Pancreas (tissue), 10 donors: ENCODE measurements at places on chromosomes 1 and 21.

- H3K36me3 ChIP-seq = no peaks in the 10 kb centered on the region
- no peak for DNase-seq
- H3K27me3 ChIP-seq = no peaks in the 10 kb centered on the region
- no peak overlapping the region for H3K4me3 ChIP-seq
- H3K27ac ChIP-seq = no peak overlapping the region
These were observed 88.9 kb upstream of the NGF start for GRCh38 chr1:115426956-115427355.

DNA sequence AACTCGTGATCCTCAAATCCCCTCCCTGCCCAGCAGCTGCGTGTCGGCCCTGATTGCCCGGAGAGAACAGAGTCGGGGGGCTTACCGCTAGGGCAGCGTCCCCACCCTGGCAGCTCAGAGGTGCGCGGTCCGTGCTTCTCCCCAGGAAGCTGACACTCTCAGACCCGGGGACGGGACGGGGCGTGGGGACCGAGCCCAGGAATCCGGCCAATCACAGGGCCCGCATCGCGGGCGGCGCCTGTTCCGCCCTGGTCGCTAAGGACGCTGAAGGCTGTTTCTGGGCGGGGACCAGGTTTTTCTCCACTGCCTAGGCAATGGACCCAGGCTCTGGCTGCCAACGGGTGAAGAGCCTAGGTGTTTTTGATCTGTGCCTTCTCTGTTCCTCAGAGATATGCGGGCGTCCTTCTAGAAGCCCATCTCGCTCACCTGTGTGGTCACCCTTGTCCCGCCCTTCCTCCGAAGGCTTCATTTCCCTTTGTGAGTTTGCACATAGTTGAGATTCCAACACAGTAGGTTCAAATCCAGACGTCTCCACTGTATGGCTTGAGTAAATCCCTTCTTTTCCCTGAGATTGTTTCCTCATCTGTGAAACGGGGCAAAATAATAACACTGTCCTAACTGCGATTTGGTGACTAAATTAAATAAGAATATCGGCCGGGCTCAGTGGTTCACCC lies at the start of gene C1orf87:
Gene C1orf87 (minus strand): TSS at position 166 of the 674 bp plus-strand sequence. CDS start 1,127 bp downstream, outside the sequence.
- no peak within 1 kb of the TSS for H3K27ac ChIP-seq
- peak; percentile 30 for DNase-seq
- H3K4me1 ChIP-seq = no peaks in the 10 kb centered on the region
- no peaks in the 10 kb centered on the region for H3K36me3 ChIP-seq
- no peaks in the 10 kb centered on the region for H3K27me3 ChIP-seq
- no peak within 1 kb of the TSS for H3K4me3 ChIP-seq

DNA sequence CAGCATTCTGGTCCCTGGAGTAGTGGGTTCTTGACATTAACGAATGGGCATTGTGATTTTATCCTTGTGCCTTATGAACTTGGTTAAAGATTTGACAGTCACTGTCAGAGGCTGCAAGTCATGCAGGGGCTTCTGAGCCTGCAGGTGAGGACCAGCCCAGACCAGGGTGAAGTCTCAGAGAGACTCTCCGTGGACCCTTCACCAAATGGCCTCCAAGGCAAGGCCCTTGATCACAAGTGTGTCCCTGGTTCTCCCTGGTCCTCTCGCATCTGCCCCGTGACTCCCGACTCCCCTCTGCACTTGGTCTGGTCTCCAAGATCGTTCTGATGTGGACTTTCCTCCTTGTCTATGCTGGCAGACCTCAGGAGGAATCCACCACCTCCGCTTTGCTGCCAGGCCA lies 476.5 kb upstream of the VAMP3 start:
- no peaks in the 10 kb centered on the region for H3K27me3 ChIP-seq
- H3K36me3 ChIP-seq = no peaks in the 10 kb centered on the region

DNA sequence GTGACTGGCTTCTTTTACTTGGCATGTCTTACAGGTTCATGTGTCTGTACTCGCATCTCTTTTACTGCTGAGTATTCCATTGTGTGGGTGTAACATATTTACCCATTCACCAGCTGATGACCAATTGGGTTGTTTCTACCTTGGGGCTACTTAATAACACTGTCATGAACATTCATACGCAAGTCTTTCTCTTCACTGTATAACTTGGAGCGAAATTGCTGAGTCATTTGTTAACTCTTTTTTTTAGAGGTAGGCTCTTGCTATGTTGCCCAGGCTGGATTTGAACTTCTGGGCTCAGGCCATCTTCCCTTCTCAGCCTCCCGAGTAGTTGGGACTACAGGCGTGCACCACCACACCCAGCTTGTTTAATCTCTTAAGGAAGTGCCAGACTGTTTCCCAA lies 6.5 kb downstream of the PYCR2 start:
- no peak overlapping the region for H3K27ac ChIP-seq
- DNase-seq = no peak
- H3K27me3 ChIP-seq = no peaks in the 10 kb centered on the region
- H3K4me3 ChIP-seq = no peak overlapping the region
- peaks cover 18% of the 10 kb centered on the region for H3K4me1 ChIP-seq

- no peaks in the 10 kb centered on the region for H3K27me3 ChIP-seq
- H3K4me1 ChIP-seq = no peaks in the 10 kb centered on the region
- no peak overlapping the region for H3K4me3 ChIP-seq
- no peak for DNase-seq
- peak overlapping the region; percentile 34 for H3K27ac ChIP-seq
- H3K36me3 ChIP-seq = no peaks in the 10 kb centered on the region
These were observed 122.8 kb upstream of the IVNS1ABP start for GRCh38 chr1:185439727-185440415.

- H3K4me1 ChIP-seq = no peaks in the 10 kb centered on the region
- no peak overlapping the region for H3K27ac ChIP-seq
- no peak for DNase-seq
- no peaks in the 10 kb centered on the region for H3K27me3 ChIP-seq
These were observed 284.4 kb downstream of the LRRC7 start for GRCh38 chr1:69852151-69852550.

- no peak for DNase-seq
- no peaks in the 10 kb centered on the region for H3K4me1 ChIP-seq
- no peaks in the 10 kb centered on the region for H3K27me3 ChIP-seq
- H3K27ac ChIP-seq = no peak overlapping the region
- H3K36me3 ChIP-seq = no peaks in the 10 kb centered on the region
- no peak overlapping the region for H3K4me3 ChIP-seq
These were observed 19.9 kb downstream of the MX2 start for GRCh38 chr21:41381731-41382130.

- H3K4me1 ChIP-seq = no peaks in the 10 kb centered on the region
- no peaks in the 10 kb centered on the region for H3K36me3 ChIP-seq
- no peaks in the 10 kb centered on the region for H3K27me3 ChIP-seq
- DNase-seq = peak; percentile 1
- no peak overlapping the region for H3K27ac ChIP-seq
These were observed 9.7 kb upstream of the FOXO6 start for GRCh38 chr1:41351262-41352151.

DNA sequence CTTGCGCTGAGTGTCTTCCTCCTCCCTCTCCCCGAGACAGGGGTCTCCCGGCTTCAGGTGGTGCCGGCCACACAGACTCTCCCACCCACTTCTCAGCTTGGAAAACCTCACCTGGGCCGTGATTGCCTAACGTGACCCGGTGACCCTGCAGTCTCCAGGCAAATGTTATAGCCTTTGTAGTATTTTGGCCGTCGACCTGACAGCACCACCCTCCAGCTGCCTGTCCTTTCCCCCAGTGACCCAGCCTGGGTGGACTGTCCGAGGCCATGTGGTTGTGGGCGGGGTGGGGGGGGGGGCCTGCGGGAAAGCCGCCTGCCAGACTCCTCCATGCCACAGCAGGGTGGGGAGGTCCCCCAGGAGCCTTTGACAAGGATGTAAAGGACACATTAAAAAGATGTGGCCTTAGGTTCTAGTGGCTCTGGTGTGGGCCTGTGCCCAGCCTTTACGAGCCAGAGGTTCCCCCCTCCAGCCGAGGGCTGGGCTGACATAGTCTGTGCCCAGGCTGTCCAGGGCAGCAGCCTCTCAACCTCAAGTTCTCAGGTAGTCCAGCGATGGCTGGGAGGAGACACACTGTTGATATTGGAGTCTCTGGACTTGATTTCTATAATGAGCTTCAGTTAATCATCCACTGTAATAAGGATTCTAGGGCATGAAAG lies 8.1 kb downstream of the TOR3A start:
- no peak overlapping the region for H3K4me3 ChIP-seq
- H3K4me1 ChIP-seq = peaks cover 14% of the 10 kb centered on the region
- no peak overlapping the region for H3K27ac ChIP-seq
- peaks cover 11% of the 10 kb centered on the region for H3K36me3 ChIP-seq
- H3K27me3 ChIP-seq = no peaks in the 10 kb centered on the region

GRCh38 chr1:94276988-94277434 lies 39.6 kb upstream of the ARHGAP29 start:
- H3K27me3 ChIP-seq = no peaks in the 10 kb centered on the region
- no peak overlapping the region for H3K4me3 ChIP-seq
- no peaks in the 10 kb centered on the region for H3K4me1 ChIP-seq
- no peak overlapping the region for H3K27ac ChIP-seq
- no peak for DNase-seq

DNA sequence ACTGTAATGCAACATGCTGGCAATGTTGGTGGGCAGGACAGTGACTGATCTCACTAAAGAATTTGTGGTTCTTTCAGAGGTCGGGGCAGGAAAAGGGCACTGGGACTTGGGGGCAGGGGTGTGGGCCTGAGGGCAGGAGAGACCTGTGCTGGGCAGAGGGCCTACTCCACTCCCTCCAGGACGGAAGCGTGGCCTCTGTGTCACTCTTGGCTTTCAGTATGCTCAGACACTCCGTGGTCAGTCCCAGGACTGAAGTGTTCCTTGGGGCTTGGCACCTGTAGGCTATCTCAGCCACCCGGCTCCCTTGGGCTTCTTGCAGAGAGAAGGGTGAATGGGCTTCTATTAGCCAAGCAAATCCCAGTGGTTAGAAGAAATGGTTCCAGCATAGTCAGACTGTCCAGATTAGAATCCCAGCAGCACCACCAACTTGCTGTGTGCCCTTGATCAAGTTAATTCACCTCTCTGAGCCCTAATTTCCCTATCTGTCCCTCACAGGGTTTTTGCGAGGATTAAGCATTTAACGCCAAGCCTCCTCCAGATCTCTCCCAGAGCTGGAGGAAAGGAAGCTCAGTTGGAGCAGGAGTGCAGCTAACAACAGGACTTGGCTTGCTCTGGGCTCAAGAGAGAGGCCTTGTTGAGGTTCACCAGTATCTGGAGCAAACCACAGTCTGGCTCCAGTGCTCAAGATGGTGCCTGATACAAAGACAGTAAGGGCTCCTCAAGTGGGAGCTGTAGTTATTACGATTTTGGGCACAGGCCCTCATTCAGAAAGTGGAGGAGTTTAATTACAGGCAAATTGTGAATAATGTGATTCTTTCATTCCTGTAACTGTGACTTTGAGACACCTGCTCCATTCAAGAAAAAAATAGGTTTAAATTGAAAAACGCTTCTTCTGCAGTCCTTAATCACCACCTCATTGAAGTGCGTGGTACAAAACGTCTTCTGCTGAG lies 57.7 kb upstream of the LRP8 start:
- DNase-seq = no peak
- no peak overlapping the region for H3K4me3 ChIP-seq
- no peak overlapping the region for H3K27ac ChIP-seq

DNA sequence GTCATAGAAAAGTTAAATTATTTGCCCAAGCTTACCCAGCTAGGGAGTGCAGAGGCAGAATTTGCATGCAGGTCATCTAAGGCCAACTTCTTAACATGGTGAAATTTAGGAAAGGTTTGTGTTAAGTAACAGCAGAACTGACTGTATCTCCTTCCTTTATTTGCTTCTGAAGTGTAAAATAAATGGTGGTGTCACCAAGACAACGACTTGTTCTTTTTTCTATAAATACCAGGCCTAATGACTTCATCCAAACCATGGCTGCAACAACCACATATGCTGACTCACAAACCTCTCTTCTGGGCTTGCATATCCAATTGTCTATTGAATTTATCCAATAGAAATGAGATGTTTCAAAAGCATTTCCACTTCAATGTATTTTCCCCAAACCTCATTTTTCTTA lies 19.1 kb downstream of the COL24A1 start:
- no peak overlapping the region for H3K4me3 ChIP-seq
- no peaks in the 10 kb centered on the region for H3K36me3 ChIP-seq
- H3K27ac ChIP-seq = no peak overlapping the region
- H3K27me3 ChIP-seq = no peaks in the 10 kb centered on the region

GRCh38 chr1:9265968-9266367 lies 26.7 kb upstream of the SPSB1 start:
- H3K36me3 ChIP-seq = peaks cover 5% of the 10 kb centered on the region
- no peak for DNase-seq
- H3K4me1 ChIP-seq = no peaks in the 10 kb centered on the region

DNA sequence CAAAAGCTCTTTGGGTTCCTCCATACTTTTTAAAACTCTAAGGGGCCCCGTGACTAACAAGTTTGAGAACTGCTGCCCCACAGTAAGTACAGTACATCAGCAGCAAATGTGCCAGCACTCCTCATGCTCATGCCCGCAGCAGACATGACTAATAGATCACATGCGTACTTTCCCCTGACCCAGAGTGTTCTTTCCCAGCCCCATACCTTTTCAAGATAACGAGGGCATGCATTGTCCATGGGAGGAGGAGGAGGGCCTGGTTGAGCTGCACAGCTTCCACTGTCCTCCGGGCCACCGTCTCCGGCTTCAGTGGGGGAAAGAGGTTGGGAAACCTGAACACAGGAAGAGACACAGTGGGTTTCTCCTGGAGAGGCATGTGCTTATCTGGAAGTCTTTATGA lies 45.5 kb downstream of the DHRS3 start:
- no peaks in the 10 kb centered on the region for H3K27me3 ChIP-seq
- H3K4me1 ChIP-seq = no peaks in the 10 kb centered on the region
- peaks cover 23% of the 10 kb centered on the region for H3K36me3 ChIP-seq
- DNase-seq = no peak
- H3K4me3 ChIP-seq = no peak overlapping the region

GRCh38 chr21:46455575-46456385 lies 2.9 kb upstream of the DIP2A start:
- H3K36me3 ChIP-seq = no peaks in the 10 kb centered on the region
- no peak overlapping the region for H3K27ac ChIP-seq
- no peak for DNase-seq
- no peaks in the 10 kb centered on the region for H3K27me3 ChIP-seq
- H3K4me1 ChIP-seq = no peaks in the 10 kb centered on the region

DNA sequence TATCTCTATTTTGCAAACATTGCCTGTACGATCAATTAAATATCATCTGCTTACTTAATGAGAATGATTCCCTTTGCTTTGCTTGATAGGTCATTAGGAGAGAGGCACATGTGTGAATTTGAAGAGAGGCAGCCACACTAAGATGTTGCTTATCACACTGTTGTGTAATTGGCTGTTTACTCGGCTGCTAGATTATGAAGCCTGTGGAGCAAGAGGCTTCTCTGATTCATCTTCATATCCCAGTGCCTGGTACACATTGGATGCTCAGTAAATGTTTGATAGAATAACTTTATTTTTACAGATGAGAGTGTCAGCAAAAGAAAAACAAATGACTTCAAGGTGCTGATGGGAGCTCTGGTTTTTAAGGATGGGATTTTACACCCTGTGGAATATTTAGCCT lies 156.2 kb upstream of the C8B start:
- H3K36me3 ChIP-seq = no peaks in the 10 kb centered on the region
- no peak overlapping the region for H3K27ac ChIP-seq
- no peak for DNase-seq
- H3K4me3 ChIP-seq = no peak overlapping the region
- H3K4me1 ChIP-seq = no peaks in the 10 kb centered on the region

GRCh38 chr1:114164840-114165543 lies 11.3 kb upstream of the SYT6 start:
- no peak for DNase-seq
- no peaks in the 10 kb centered on the region for H3K4me1 ChIP-seq
- no peak overlapping the region for H3K27ac ChIP-seq
- no peak overlapping the region for H3K4me3 ChIP-seq

- H3K27ac ChIP-seq = no peak overlapping the region
- H3K36me3 ChIP-seq = no peaks in the 10 kb centered on the region
- H3K27me3 ChIP-seq = no peaks in the 10 kb centered on the region
These were observed 354.9 kb upstream of the ADAMTS5 start for GRCh38 chr21:27321791-27322190.
